CD8-positive, alpha-beta T cell (primary cell): ENCODE measurements at places on chromosomes 3 and 15. TPM values are rescaled to one million over a fixed set of nuclear protein-coding genes. Genes with fewer than 3 reads are reported as not detected.

Gene CCNDBP1
- 81.1 TPM for total RNA-seq

Gene OR5K1
- total RNA-seq: not detected

Gene AGBL1
- not detected for total RNA-seq

Gene IGF1R
- 30.1 TPM for total RNA-seq

Gene EFCC1
- total RNA-seq: 0.17 TPM

Gene TOPAZ1
- total RNA-seq: not detected
